ENCODE measurements at places on chromosomes 4 and X.

GRCh38 chr4:384311-385010 is 46.8 kb downstream of the ZNF141 start:
- H3K4me1 ChIP-seq: peaks cover 23% of the 10 kb centered on the region
- H3K4me3 ChIP-seq: peak overlapping the region; percentile 15
- DNase-seq: peak; percentile 53
- peaks cover 11% of the 10 kb centered on the region for H3K27me3 ChIP-seq
- H3K36me3 ChIP-seq: peaks cover 21% of the 10 kb centered on the region

GRCh38 chrX:124573468-124573867 is 227.1 kb downstream of the SH2D1A start:
- H3K27me3 ChIP-seq: no peaks in the 10 kb centered on the region
- no peak overlapping the region for H3K4me3 ChIP-seq
- H3K36me3 ChIP-seq: no peaks in the 10 kb centered on the region

GRCh38 chr4:173318240-173318639 is 15.9 kb downstream of the HMGB2 start:
- no peak overlapping the region for H3K27ac ChIP-seq
- H3K27me3 ChIP-seq: no peaks in the 10 kb centered on the region
- H3K4me3 ChIP-seq: no peak overlapping the region

- peak overlapping the region; percentile 49 for H3K27ac ChIP-seq
- no peaks in the 10 kb centered on the region for H3K36me3 ChIP-seq
- peak; percentile 41 for DNase-seq
- H3K27me3 ChIP-seq: peaks cover 11% of the 10 kb centered on the region
- H3K4me1 ChIP-seq: peaks cover 33% of the 10 kb centered on the region
- no peak overlapping the region for H3K4me3 ChIP-seq
Measured at GRCh38 chrX:40281336-40282005, 183.7 kb upstream of the BCOR start.

DNA sequence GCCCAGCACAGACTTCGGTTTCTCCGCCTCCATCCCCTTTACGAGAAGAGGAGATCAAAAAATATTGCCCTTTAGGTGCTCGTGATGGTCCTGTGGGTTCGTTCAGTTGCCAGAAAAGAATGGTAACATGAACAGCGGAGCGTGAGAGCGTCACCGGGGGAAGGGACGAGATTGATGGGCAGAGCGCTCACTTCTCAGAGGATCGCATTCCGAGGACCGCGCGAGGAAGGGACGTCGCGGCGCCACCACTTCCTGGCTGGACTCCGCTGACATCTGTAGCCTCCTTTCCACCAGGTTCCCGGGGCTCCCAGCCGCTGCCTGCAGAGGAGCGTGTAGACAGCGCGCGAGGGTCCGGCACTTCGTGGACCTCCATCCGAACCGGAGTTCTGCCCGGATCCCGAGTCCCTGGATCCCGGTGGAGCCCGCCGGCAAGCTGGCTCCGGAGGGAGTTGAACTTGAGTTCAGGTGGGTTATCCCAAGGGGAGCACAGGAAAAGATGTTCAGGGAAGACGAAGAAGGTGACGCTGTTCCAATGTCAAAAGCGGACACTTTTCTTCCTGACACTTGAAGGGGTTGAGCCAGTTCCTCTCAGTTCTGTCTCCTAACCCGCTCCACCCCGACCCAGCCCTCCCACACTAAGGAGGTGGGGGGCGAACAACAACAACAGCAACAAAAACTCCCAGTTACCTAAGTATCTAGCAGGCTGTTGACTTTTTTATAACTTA is 484 bp downstream of the GALNTL6 start:
- no peaks in the 10 kb centered on the region for H3K36me3 ChIP-seq
- no peak for DNase-seq
- peaks cover 27% of the 10 kb centered on the region for H3K27me3 ChIP-seq
- H3K4me3 ChIP-seq: no peak overlapping the region

GRCh38 chr4:73417973-73418372 is 13.9 kb downstream of the ALB start:
- no peak overlapping the region for H3K27ac ChIP-seq
- DNase-seq: no peak
- H3K4me3 ChIP-seq: no peak overlapping the region
- no peaks in the 10 kb centered on the region for H3K36me3 ChIP-seq

DNA sequence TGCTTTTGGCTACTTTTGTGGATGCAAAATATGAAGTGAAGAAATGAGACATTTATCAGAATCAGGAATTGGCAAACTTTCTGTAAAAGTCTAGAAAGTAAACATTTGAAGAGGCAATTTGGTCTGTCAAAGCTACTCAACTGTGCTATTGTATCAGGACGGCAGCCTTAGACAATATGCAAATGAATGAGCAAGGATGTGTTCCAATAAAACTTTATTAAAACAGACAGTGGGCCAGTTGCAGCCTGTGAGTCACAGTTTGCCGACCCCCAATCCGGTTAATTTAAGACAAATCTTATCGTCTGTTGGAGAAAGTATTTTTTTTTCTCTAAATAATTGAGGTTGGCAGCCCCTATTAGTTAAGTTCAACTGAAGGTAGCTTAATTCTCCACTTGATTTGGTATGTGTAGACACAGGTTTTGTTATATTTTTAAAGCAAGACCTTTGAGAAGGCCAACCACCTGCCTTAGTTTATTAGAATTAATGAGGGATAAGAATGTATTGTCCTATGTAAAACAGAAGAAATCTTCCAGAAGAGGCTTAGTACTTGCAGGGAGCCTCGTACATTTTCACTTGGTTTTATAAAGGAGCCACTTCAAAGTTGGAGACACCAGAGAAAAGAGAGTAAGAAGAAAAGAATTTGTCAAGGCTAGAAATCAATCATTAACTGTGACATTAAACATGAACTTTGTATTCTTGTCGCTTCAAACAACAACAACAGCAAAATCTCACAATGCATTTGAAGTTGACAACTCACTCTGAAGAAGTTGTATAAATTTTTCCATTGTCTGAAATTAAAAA is 81.6 kb upstream of the FAT1 start:
- DNase-seq: no peak
- H3K36me3 ChIP-seq: no peaks in the 10 kb centered on the region
- H3K4me1 ChIP-seq: no peaks in the 10 kb centered on the region
- H3K4me3 ChIP-seq: no peak overlapping the region

- H3K36me3 ChIP-seq: no peaks in the 10 kb centered on the region
- no peak overlapping the region for H3K27ac ChIP-seq
- H3K4me3 ChIP-seq: no peak overlapping the region
- H3K27me3 ChIP-seq: no peaks in the 10 kb centered on the region
- no peak for DNase-seq
Measured at GRCh38 chrX:418927-419729, 32.4 kb upstream of the PPP2R3B start.

All from activated naive CD4-positive, alpha-beta T cell treated with anti-CD3 and anti-CD28 coated beads, Interleukin-2, amount 10 ng/mL, durations not matched to agents 7 days and 5 days (primary cell).